Stimulated activated CD8-positive, alpha-beta memory T cell treated with anti-CD3 and anti-CD28 coated beads, Interleukin-4, amount 100 ng/mL, for 1 hour (primary cell): ENCODE measurements at places on chromosomes 12 and 14.

DNA sequence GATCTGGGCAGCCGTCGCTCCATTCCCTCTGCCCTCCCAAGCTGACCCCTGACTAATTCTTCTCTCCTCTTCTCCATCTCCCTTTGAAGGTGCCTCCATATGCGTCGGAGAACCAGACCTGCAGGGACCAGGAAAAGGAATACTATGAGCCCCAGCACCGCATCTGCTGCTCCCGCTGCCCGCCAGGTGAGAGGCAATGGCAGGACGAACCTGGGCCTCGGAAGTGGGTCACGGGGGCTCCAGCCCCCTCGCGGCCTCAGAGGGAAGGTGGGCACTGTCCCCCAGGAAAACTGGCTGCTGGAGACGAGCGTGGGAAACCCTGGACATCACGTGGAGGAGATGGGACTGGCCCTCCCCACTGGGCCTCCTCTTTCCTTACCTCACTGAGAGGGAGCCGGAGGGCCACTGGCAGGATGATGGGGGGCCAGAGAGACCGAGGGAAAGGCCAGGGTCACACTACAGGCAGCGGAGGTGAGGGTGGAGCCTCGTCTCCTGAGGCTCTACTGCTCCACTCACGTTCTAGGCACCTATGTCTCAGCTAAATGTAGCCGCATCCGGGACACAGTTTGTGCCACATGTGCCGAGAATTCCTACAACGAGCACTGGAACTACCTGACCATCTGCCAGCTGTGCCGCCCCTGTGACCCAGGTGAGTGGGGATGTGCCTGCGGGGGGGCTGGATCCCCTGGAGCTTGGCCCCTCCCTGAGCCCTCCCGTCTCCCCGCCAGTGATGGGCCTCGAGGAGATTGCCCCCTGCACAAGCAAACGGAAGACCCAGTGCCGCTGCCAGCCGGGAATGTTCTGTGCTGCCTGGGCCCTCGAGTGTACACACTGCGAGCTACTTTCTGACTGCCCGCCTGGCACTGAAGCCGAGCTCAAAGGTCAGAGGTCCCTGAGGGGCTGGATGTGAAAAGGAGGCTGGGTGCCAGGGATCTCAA is 806 bp downstream of the LTBR start:
- DNase-seq = no peak

DNA sequence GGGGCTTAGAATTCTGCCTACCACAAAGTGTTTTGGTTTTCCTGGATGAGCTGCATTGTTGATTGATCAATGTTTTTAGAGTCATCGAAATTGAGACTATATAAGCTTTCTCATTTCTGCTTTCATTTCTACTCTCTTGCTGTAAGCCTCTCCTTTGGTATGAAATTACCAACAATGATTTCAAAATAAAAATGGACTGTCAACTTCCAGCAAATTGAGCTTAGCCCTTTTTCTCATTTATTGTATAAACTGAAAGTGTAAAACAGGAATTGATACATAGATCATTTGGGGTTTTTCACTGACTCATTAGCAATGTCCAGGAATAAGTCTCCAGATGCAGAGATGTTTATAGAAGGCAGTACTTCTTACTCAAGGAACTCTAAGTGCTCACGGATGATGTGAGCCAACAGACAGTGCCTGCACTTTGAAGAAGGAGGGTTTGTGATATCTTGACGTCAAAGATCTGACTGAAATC is 20.0 kb upstream of the PCNX1 start:
- DNase-seq = no peak

GRCh38 chr12:80715713-80716249 is 931 bp upstream of the MYF5 start:
- no peak for DNase-seq

GRCh38 chr12:114269153-114269552 is 136.8 kb downstream of the TBX5 start:
- DNase-seq = no peak

- DNase-seq = no peak
These were observed 31.5 kb upstream of the SRP54 start for GRCh38 chr14:34951286-34951685.

GRCh38 chr12:69252033-69252432 is 12.7 kb downstream of the CPSF6 start:
- no peak for DNase-seq

GRCh38 chr12:51954561-51955361 is 3.3 kb downstream of the ACVR1B start:
- no peak for DNase-seq

- DNase-seq = no peak
These were observed 322.8 kb downstream of the RGS6 start for GRCh38 chr14:72254937-72255472.

GRCh38 chr12:124545508-124546418 is 21.6 kb downstream of the NCOR2 start:
- no peak for DNase-seq

DNA sequence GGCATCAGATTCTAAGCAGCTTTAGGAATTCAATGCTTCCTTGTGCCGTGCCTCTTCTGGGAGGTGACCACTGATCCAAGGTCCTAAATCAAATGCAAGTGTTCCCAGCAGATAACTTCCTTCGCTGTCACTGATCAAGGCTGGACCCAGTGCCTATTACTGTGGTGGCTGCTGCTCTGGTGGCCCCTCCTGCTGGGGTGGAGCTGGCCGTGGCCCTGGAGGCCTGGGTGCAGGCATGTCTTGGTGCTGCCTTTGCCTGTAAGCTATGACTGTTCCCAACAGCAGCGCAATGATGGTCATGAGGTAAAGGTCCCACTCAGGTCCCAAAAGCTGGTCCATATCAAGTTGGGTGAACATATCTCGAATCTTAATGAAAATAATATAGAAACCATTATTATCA is 56.8 kb downstream of the SEL1L start:
- DNase-seq = no peak

- no peak for DNase-seq
These were observed 53.0 kb upstream of the KRR1 start for GRCh38 chr12:75564398-75564797.

GRCh38 chr12:53208877-53209463 is 1.9 kb upstream of the ITGB7 start:
- no peak for DNase-seq

DNA sequence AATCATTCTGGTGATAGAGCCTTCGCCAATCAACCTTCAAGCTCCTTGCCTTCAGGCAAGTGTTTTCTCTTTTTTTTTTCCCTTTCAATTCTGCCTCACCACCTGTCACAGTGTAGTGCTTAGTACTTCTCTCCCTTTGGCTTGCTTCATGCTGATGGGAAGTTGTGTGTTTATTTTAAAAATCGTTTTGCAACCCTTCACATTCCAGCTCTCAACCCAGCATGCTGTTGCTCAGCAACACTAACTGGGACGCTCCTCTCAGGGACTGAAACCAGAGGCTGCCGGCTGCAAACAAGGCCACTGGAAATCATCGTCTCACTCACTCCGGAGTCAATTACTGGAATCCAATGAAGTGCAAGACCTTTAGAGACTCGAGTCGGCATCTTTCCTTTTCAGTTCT is 342.7 kb downstream of the PRKD1 start:
- no peak for DNase-seq

GRCh38 chr12:26338586-26339572 is 143.5 kb downstream of the SSPN start:
- DNase-seq = no peak

- DNase-seq = no peak
These were observed 981.4 kb downstream of the BCL11B start for GRCh38 chr14:98290596-98290995.

DNA sequence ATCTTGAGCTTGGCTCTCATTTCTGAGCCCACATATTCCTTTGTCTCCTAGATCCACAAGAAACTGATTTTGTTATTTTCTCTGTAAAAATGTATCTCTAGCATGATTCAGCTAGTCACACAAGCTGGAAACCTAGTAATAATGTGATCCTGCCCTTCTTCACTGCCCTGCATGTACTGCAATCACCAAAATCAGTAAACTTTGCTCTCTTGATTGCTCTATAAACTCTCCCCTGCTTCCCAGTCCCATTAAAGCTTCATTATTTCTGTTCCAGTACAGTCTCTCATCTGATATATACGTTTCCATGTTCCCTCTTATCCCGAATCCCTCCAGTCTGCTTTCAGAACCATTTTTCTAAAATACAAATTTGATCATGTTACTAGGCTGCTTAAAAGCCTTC is 166.5 kb downstream of the MSRB3 start:
- no peak for DNase-seq

DNA sequence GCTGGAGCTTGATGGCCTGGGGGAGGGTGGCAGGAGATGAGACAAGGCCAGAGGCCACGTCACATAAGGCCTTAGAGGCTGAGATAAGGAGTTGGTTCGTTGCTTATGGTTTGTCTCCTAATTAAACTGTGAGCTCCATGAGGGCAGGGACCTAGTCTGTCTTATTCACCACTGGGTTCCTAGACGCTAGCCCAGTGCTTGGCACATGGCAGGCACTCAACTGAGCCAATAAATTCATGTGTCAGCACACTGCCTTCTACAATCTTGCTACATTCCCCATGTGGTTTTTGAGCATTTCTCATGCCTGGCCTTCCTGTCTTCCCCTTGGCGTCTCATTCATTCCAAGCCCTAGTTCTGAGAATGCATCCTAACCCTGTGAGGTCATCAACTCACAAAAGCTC is 92.5 kb upstream of the MED13L start:
- DNase-seq = no peak

DNA sequence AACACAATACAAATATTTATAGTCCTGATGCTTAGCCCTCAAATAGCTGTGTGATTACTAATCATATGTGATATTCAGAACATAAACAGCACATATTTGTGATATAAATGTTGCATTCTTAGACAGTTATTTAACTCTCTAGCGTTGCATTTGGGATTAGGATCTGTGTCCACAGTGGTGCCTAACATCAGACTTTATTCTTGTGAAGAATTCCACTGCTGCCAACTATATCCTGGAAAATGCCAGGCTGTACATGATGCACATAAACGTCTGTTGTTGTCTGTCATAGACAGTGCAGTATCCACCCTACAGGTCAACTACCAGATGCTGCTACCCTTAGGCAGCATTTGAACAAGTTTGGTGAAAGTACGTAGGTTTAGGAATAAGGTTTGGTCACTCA is 39.0 kb downstream of the SLC38A4 start:
- no peak for DNase-seq

DNA sequence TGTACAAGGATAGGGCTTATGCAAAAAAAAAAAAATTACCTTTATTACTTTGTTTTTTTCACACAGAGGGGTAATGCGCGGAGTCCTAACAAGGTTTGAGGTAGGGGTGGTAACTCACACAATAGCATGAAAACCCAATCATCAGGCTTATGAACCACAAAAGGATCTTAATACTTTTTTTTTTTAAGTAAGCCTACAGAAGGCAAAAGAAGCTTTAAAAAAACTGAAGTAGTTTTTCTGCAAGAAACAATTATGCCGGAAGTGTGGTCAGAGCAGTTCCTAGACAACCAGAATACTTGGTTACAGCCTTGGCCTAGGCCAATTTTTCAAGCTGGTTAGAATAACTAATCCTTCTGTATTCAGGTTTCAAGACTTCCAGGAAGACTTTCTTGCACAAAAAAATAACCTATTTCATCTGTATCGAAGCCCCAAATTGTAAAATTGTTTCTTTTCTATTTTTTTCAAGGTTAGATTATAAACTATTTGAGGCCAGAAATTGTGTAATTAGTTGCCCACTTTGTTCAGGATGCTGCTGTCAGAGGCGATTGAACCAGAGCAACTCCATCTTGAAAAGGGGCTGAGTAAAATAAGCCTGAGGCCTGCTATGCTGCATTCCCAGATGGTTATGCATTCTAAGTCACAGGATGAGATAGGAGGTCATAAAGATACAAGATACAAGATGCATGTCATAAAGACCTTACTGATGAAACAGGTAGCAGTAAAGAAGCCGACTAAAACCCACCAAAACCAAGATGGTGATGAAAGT is 1.8 kb upstream of the GNS start:
- DNase-seq = no peak

- no peak for DNase-seq
These were observed 66.1 kb downstream of the DYRK2 start for GRCh38 chr12:67714648-67715047.

GRCh38 chr12:92485351-92486348 is 217.1 kb upstream of the PLEKHG7 start:
- DNase-seq = no peak

- DNase-seq = no peak
These were observed 187.0 kb downstream of the ETV6 start for GRCh38 chr12:11836282-11837151.

DNA sequence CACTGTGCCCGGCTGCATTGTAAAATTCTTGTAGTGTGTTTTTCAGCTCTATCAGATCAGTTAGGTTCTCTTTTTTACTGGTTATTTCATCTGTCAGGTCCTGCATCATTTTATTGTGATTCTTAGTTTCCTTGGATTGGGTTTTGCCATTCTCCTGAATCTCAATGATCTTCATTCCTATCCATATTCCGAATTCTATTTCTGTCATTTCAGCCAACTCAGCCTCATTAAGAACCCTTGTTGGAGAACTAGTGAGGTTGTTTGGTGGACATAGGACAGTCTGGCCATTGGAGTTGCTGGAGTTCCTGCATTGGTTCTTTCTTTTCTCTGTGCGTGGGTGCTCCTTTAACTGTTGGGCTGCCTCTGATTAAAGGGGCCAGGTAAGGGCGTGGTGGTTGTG is 5.6 kb upstream of the C1S start:
- DNase-seq = no peak

DNA sequence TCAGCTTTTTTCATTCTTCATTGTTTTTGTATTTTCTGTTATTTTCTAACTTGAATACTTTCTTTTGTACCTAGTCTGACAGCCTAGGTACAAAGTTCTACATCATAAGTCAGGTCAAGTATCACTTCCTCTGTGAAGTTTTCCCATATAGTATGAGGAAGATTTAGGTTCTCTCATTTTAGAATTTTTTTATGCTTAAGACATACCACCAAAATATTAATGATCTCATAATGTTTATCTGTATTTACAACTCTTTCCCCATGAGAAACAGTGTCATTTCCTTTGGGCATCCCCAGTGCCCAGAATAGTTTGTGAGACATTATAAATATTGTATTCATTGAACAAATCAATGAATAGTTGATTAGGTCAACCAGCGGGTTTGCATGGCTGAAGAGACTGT is 3.1 kb upstream of the ATF7IP start:
- no peak for DNase-seq

GRCh38 chr12:56020423-56021184 is at the start of gene IKZF4:
TSS of gene IKZF4 (plus strand) at chr12:56021043. CDS start at chr12:56021494, 451 bp downstream.
- DNase-seq = no peak

DNA sequence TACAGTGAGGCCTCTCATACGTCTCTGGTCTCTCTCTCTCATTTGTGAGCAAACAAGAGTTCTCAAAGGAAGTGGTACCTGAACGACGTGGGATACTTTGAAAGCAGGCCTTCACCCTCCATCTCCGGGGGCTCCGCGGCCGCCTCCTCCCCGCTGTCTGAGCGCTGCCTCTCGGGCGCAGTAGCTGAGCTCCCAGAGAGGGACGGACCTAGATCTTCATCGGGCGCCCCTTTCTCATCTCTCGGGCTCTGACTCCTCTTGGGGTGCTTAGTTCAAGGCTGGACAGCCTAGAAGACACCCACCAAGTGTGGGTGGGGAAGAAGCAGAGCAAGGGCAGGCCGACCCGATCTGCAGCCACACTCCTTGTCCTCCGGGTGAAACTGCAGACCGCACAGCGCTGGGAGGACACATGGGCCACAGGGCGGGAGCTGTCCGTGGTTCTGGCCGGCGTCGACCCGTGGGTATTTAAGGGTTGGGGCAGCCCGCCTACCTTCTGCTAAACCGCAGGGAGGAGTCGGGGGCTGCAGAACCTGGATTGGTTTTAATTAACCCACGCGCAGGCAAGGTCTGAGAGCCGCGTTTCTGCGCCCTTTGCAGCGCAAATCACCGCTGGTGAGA is 92.7 kb downstream of the PAH start:
- no peak for DNase-seq

- no peak for DNase-seq
These were observed 231.2 kb downstream of the AKAP6 start for GRCh38 chr14:32560209-32560857.

- no peak for DNase-seq
These were observed 421.7 kb downstream of the VRK1 start for GRCh38 chr14:97218691-97219430.
